ENCODE measurements at places on chromosomes 5 and 9.

DNA sequence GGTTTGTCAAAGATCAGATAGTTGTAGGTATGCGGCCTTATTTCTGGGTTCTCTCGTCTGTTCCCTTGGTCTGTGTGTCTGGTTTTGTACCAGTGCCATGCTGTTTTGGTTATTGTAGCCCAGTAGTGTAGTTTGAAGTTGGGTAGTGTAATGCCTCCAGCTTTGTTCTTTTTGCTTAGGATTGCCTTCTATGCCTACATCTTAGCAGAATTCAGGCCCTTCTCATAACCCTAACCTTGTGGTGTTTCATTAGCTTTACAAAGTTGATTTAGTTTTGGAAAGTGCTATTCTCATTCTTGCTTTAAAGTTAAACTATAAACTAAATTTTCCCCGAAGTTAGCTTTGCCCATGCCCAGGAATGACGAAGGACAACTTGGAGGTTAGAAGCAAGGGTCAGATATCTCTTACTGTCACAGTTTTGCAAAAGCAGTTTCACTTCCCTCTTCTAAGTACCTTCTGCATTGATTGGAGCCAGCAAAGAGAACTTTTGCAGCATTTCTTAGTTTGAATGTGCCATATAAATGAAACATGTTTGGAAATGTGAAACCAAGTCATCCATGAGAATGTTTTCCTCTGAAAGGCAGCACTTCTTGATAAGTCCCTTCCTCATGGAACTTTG is 274.3 kb upstream of the DMRT1 start:
- DNase-seq: no peak

- no peak for DNase-seq
Observed at GRCh38 chr9:108212184-108212583, 643.6 kb downstream of the ACTL7B start.

GRCh38 chr5:74179179-74179578 is 461.3 kb downstream of the ENC1 start:
- no peak for DNase-seq

- DNase-seq: no peak
Observed at GRCh38 chr9:78214492-78214891, 21.4 kb upstream of the CEP78 start.

DNA sequence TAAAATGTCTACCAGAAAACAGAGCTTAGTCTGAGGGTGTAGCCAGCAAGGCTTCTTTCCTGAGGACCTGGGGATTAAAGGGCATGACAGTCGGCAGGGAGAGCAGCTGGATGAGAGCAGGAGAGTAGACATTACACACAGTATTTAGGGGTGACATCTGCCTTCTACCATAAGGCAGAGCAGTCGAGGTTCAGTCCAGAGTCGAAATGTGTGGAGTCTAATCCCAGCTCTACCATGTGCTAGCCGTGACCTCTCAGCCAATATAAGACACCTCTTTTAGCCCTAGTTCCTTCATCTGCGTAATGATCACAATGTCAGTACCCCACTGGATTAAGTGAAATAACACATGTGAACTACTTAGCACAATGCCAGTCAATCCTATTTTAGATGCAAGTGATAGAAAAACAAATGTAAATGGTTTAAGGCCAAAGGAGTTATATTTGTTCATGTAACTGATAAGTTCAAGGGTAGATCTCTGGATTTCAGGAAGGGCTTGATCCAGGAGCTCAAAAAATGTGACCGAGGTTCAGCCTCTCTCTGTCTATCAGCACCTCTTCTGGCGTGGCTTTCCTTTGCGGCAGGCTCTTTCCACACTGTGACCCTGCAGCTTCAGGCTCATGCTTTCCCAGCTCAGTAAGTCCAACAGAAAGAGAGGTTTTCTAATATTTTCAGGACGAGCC is 16.2 kb upstream of the CPLX2 start:
- no peak for DNase-seq

DNA sequence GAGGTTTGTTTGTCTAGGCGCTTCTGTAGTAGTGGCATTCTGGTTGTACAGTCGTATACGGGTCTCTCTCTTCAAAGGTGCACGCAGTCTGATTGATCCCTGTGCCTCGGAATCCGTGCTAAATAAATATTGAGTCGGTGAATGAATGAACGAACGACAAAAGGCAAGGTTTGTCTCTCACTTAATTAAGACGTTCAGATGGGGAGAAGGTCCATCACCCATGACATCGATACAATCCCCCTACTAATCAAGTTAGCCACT is 500 bp upstream of the CREBRF start:
- no peak for DNase-seq

- DNase-seq: no peak
Observed at GRCh38 chr5:171867786-171868185, 82.2 kb downstream of the SMIM23 start.

GRCh38 chr9:5531101-5531882 is 21.0 kb downstream of the PDCD1LG2 start:
- DNase-seq: no peak

DNA sequence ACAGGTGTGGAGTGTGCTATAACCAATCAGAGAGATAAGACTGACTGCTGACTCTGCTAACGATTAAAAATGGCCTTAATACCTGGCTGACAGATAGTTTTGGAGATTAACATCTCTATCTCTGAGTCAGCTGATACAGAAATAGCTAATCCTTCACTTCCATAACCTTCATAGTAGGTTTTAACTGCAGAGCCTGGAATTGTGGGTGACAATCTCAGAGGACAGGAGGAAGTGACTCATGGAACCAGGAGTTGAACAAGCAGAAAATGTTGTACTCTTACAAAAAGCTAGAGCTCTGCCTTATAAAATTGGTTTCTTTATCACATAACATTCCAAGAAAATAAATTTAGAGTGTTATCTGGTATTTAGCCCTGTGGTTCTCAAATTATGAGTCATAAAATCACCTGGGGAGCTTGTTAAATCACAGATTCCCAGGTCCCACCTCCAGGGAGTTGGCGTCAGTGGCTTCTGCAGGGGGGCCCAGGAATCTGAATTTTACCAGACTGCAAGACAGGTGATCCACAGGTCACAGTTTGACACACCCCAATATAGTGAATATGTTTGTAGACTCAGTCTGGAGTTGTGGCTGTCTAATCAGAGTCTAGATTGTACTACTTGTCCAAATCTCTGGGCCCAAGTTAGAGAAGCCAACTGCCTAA is 44.4 kb upstream of the AFAP1L1 start:
- no peak for DNase-seq

DNA sequence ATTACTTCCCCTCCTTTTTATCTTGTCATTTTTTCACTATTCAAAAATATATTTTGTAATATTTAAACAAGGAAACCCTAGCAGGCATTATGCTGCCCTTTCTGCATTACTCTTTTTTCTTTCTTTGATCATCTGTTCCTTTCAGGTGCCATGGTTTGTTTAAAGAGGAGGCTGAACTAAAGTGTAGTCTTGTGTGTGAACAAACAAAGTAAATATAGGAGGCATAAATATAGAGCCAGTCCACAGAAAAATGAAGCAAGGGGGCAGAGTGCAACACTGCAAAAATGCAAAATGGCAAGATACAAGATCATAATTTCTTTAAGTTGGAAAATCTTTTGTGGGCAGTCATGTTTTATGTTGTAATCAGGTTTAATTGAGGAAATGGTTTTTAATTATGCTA is 947.3 kb upstream of the COX7C start:
- no peak for DNase-seq

Data from effector CD4-positive, alpha-beta T cell (primary cell).